ENCODE measurements at places on chromosomes 6 and 20. TPM values are rescaled to one million over a fixed set of nuclear protein-coding genes. Genes with fewer than 3 reads are reported as not detected.

The PNISR gene
- 11.8 TPM for total RNA-seq

The SAPCD1 gene
- total RNA-seq = not detected

The GRIK2 gene
- 0.03 TPM for total RNA-seq

The OVOL2 gene
- 0.17 TPM for total RNA-seq

The PM20D2 gene
- 16.9 TPM for total RNA-seq

The EMILIN3 gene
- not detected for total RNA-seq

The NFATC2 gene
- total RNA-seq = 0.34 TPM

The PLA2G7 gene
- total RNA-seq = not detected

The NOL7 gene
- 138 TPM for total RNA-seq

The DSP gene
- 18.4 TPM for total RNA-seq

DNA sequence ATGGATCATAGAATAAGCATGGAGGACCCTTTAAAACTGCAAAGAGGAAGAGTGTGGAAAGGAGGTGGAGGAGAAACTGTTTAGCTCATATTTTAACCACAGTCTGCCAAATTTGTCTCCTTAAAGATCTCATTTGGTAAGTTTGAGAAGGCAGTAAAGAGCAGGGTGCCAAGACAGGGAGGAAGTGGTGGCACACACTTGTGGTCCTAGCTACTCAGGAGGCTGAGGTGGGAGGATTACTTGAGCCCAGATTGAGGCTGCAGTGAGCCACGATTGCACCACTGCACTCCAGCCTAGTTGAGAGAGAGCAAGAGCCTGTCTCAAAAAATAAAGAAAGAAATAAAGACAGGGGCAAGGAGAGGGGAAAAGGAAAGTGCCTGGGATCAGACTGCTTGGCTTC lies 16.8 kb upstream of the DCBLD1 start:
- DNase-seq = no peak

DNA sequence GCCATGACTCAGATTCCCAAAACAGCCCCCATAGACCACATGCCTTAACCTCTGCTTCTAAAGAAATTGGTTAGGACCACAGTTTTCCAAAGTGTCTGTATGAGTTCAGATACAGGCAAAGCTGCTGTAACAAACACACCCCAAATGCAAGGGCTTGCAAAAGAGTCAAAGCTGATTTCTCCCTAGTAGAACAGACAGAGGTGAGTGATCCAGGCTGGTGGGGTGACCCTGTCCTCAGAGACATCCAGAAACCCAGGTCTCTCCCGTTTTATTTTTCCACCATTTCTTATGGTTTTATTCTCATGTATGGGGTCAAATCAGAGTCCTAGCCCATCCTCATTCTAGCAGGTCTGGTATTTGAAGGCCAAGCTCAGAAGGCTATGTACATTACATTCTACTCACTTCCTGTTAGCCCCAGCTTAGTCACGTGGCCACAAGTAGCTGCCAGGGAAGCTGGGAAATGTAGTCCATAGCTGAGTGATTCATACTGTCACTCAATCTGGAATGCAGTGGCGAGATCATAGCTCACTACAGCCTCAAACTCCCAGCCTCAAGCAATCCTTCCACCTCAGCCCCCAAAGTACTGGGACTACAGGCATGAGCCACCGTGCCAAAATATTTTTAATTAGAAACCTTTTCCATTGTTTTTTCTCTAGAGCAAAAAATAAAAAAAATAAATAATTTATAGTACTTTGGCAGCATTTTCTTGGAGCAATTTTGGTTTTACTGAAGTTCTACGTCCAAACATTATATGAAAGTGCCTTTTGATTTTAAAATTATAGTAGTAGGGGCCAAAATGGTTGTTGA lies 175.2 kb downstream of the ZMYND8 start:
- DNase-seq = peak; percentile 62

GRCh38 chr20:4029505-4030467 lies 14.4 kb upstream of the RNF24 start:
- DNase-seq = no peak

DNA sequence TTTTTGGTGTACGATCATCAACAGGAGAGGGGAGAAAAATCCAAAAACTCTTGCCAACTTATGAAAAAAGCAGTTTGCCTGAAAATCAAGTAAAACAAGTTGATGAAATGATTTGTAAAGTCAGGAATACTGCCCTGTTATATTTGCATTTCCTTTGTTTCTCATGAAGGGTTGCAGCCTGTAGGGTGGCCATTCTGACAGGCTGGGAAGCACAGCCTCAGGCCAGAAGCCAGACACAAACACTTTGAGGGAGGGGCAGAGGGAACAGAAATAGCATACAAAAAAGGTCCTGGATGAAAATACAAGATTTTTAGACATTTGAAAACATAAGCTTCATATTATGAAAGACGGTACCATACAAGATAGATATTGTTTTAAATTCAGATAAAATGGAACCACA lies 109.8 kb downstream of the DTNBP1 start:
- DNase-seq = no peak

GRCh38 chr20:51311636-51312479 lies 230.7 kb downstream of the NFATC2 start:
- no peak for DNase-seq

DNA sequence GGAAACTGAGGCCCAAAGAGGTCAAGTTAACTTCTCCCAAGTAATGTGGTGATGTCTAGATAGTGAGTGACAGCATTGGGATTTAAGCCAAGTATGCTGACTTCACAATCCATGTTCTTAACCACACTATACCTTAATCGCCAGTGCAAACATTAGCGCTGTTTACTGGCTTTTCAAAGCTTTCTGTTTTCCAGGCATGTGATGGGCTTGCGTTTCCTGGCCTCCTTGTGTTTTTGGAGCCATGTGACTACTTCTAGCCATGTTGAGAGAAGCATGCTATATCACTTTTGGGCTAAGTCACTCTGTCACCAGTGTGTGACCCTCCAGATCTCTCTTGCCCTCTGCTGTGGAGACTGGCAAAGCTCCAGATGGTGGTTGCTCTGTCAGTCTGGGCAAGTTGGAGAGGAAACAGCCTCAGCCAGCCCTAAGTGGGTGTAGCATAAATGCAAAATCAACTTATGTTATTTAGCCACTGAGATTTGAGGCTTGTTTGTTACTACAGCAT lies 76.9 kb downstream of the ANKRD6 start:
- no peak for DNase-seq

DNA sequence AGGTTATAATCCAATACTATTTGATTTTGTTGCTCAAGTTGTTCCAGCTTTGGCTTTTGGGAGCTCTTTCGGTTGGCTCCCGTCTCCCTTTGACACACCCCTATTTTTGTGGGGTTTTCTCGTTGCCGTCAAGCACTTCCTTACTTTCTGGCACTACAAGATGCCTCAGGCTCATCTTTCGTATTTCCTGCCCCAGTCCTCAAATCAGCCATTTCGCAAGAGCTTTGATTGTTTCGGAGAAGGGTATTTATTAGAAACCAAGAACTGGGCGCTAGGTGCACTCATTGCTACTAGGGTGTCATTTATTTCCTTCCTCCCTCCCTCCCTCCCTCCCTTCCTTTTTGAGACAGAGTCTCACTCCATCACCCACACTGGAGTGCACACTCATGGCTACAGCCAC lies 13.3 kb upstream of the SOX12 start:
- DNase-seq = no peak

- peak; percentile 96 for DNase-seq
Observed at GRCh38 chr6:129709769-129710449, at the start of gene ARHGAP18. ARHGAP18 (minus strand) TSS chr6:129710177; CDS start chr6:129710136, 41 bp downstream.

DNA sequence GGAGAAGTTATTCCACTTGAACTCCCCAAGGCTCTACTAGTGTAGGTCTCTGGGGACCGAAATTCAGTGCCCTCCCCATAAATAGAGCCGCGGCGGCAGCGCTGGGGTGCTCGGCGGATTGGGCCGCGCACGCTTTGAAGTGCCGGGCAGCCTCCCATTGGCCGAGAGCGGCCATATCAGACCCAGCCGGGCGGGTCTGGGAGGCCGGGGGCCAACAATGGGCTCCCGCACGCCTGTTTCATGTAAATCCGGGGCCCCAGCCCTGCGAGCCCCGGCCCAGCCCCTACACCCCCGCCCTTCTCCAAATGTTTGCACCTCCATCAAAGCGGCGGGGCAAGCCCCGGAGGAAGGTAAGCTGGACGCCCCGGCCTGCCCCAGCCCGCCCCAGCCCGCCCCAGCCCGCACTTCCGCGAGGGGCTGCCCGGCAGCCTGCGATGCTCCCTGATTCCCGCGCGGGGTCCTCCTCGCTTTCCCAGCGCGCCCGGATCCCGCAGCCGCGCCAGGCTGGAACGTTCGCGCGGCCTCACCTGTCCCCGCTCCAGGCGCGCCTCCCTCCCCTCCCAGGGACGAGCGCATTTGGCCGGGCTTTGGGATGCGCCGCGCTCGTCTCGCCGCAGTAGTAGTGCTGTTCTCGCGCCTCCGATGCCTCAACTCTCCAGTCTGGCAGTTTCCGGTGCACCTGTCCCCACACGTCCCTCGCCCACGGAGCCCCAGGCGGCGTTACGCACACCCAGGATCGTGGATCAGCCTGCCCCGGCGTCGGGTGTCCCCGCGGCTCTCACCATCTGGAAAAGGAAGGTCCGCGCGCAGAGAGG lies at the start of gene TBXT:
Gene TBXT, minus strand, starts transcription at position 51 of the 815 bp plus-strand sequence. CDS start 260 bp downstream, outside the sequence.
- no peak for DNase-seq

DNA sequence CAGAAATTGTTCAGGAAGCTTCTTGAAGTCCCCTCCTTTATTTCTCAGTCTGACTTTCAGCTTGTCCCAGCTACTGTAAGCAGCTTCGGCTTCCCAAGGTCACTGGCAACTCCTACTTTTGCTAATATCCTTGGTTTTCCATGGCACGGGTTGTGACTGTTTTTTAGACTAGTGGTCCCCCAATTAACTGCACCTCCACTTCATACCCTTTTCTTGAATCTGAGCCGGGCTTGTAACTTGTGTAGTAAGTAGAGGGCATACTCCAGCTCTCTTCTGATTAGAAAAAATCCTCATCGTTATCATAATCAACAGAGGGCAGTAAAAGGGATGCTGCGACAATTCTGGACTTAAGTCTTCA lies 162.3 kb upstream of the TNFAIP3 start:
- no peak for DNase-seq

- no peak for DNase-seq
Observed at GRCh38 chr6:138336221-138336620, 41.5 kb upstream of the SMIM28 start.

DNA sequence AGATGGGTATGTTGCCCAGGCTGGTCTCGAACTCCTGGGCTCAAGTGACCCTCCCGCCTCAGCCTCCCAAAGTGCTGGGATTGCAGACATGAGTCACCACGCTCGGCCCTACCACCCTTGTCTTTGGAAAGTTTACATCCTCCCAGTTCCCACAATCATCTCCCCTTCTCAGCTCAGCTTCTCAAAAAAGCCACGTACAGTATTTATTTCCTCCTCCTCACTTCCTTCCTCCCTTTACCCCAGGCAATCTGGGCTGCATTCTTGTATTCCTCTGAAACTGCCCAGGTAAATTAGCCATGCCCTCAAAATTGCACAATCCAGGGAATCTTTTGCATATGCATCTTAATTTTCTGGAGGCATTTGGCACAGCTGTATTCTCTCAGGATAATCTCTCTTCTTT lies 7.4 kb upstream of the SLC23A2 start:
- no peak for DNase-seq

- no peak for DNase-seq
Observed at GRCh38 chr6:18471232-18471964, 84.2 kb downstream of the RNF144B start.

DNA sequence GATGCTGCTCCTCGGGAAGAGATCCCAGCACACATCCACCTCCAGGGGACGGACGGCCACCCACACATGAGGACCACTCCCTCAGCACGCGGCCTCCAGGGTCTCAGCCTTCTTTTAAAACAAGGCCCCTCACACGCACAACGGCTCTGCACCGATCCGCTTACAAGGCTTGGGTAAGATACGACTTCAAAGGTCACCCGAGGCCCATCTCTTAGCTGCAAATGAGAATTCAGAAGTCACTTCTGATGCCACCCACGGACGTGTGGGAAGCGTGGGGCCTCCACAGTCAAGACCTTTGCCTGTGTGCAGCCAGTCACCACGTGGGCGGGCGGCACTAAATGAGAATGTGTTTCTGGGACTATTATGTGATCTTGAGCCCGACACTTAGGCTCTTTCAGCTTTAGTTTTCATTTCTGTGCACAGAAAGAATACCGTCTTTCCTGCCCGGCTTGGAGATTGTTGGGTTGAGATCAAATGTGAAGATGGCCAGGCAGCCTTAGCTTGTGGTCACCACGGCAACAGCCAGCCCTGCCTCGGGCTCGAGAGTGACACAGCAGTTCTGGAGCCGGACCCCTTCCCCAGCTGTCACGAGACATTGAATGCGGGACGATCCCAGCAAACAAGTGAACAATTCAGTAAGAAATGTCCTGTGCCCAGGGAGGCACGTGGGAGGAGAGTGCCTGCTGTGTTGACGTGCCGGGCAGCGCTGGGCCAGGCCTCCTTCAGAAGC lies 91.6 kb downstream of the RAMACL start:
- DNase-seq = no peak

DNA sequence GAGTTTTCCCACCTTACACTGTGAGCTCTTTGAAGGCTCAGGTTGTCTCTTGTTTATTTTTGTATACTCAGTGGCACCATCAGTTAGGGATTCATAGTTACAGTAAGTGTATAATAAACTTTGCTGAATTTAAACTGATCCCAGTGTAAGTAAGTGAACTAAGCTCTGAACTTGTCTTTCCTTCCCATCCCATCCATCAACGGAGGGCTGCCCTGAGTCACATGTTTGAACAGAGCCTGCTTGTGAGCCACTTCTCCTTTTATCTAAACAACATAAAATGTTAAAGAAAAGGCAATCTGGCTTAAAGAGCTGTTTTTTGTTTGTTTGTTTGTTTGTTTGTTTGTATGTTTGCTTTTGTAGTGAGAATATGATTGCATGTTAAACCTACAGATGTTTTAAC lies 185.7 kb upstream of the MARCKS start:
- DNase-seq = no peak

DNA sequence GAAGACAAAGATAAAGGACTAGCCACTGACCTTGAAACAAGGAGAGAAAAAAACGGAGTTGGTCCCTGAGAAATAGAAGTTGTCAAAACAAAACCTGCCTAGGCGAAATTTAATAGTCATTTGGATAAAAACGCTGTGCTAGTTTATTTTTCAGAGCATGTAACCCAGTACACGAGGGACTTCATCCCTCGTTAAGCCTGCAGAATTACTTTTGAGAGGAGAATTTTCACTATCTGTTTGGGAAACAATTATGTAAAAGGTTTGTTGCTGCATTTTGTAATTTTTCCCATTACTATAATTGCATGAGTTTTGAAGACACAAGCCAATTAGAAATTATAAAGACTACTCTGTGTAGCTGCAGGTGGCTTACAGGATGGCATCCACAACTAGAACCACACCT lies 71.6 kb upstream of the MAP3K7 start:
- DNase-seq = no peak
